ENCODE measurements at places on chromosomes 2 and 18.

GRCh38 chr18:73060666-73061288, 193.0 kb upstream of the NETO1 start:
- DNase-seq = no peak

- no peak for DNase-seq
These were observed 60.7 kb downstream of the DGKD start for GRCh38 chr2:233414777-233415570.

DNA sequence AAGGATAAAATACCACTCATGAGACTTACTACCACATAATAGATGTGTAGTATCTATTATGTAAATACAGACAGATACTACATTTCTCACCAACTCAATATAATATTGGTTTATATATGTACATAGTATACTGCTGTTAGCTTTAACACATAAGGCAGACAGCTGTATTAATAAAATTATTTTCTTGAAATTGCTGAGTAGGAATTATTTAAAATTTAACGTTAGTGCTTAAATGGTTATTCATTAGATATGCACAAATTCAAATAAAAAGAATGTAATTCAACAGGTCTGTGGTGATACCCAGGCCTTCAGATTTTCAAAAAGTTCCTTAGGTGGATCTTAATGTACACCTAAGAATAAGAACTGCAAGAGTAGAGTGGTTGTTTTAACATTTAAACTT, 59.0 kb downstream of the PRPF40A start:
- DNase-seq = no peak

GRCh38 chr2:6168485-6168884, 476.3 kb downstream of the SOX11 start:
- DNase-seq = no peak

- no peak for DNase-seq
These were observed 54.5 kb upstream of the BIN1 start for GRCh38 chr2:127161176-127162136.

- DNase-seq = no peak
These were observed 7.6 kb upstream of the METTL21A start for GRCh38 chr2:207632575-207633493.

GRCh38 chr2:119864318-119864717, 104.6 kb downstream of the PTPN4 start:
- no peak for DNase-seq

DNA sequence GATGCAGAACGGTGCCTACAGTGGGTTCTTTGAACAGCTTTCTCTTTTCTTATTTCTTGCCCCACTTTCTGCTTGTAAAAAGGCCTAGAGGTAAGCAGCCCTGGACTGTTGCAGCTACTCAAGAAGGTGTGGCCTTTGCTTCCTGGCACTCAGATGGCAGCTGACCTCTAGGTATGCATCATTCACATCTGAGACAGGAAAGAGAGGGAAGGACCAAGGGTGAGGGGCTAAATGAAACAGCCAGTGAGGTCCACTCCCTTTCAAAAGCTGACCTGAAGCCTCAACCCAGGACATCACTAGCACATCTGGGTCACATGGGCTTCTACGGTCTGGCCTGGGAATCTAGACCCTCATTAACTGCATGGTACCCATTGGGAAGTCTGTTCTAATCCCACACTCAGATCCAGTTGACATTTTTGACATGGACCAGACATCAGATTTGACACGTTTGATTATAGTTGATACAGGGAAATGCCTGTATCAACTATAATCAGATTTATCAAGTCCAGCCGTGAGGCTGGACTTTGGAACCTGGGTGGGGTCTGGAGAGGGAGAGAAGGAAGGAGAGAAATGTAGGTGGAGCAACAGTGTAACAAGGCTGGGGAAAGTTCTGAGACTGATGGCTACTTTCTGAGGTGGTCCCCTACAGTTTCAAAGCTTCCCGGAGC, 60.2 kb downstream of the E2F6 start:
- DNase-seq = no peak

GRCh38 chr2:32926708-32927084, 20.1 kb upstream of the LTBP1 start:
- DNase-seq = no peak

DNA sequence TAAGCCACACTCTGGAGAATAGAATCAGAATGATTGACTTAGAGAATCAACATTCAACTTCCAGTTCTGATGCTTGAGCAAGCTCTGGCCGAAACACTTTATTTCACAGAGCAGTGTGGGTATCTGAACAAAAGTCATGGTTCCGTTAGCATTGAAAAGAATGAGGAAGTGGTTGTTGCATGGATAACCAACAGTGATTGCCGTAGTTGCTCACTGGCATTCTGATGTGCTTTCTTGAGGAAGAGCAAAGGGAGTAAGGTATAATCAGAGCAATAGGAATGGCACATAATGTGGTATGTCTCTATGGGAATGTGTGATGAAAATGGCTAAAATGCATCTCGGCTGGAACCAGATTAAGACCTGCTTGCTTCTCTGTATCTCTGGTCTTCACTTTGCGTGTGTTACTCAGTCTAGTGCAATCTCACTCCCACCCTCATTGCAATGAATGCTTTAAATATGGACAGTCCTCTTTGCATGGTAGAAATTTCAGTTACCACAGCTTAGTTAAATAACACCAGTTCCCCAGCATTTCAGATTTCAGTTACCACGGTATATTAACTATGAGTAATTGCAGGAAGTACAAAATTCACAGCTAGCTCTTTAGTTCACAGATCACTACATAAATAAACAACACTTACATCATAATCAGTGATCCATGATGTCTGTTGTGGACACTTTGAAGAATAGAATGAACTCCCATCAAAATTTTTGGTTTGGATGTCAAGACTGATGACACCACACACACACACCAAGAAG, 7.8 kb upstream of the RAB12 start:
- DNase-seq = no peak

DNA sequence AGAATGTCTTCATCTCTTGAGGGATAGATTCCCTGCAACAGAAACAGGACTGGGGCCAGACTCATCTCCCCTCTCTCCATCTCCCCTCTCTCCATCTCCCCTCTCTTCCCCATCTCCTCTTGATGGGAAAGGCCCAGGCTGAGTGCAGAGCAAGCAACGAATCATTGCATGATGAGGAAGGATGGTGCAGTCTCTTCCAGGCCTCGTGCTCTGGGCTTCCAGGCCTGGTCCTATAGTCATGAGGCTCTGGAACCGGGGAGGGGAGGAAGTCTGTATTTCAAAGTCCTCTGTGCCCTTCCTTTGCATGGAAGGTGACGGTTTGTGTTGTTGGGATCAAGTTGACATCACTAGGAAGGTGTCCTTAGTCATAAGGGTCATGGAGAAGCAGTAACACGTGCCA, 115.6 kb upstream of the NEDD4L start:
- no peak for DNase-seq

DNA sequence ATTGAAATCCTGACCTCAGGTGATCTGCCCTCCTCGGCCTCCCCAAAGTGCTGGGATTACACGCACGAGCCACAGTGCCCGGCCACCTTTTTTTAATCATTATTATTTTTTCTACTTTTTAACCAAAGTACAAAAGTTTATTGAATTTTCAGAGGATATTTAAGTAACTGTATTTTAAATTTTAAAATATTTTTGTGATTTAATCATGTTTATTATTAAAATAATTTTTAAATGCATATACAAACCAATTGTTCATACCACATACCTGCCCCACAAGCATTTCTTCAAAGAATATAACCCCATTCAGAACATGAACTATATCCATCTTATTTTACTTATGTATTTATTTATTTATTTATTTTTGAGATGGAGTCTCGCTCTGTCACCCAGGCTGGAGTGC, 163.6 kb upstream of the MAP2 start:
- DNase-seq = no peak

- no peak for DNase-seq
These were observed 5.1 kb downstream of the ACTG2 start for GRCh38 chr2:73897934-73898333.

DNA sequence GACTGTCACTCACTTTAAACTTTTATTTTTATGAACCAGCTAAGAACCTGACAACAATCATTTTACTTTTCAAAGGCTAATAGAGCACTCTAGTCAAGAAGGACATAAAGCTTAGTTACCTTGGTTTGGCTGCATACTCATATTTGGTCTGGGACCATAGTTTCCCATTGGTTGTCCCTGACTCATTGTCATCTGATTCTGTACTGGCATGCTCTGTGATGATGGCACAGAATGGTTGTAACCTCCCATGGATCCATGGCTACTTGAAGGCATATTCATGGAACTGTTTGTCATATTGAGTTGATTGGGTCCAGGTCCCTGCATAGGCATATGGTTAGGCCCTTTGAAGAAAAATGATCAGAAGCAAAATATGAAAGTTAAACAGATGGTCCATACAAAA, 37.9 kb downstream of the SS18 start:
- DNase-seq = no peak

GRCh38 chr18:58997811-58998337, 133.2 kb downstream of the ZNF532 start:
- no peak for DNase-seq

- DNase-seq = no peak
These were observed 53.2 kb downstream of the SFXN5 start for GRCh38 chr2:73018188-73018825.

- DNase-seq = no peak
These were observed 292.5 kb downstream of the ALK start for GRCh38 chr2:29628862-29629261.

GRCh38 chr2:19435815-19436214, 77.4 kb upstream of the OSR1 start:
- no peak for DNase-seq

DNA sequence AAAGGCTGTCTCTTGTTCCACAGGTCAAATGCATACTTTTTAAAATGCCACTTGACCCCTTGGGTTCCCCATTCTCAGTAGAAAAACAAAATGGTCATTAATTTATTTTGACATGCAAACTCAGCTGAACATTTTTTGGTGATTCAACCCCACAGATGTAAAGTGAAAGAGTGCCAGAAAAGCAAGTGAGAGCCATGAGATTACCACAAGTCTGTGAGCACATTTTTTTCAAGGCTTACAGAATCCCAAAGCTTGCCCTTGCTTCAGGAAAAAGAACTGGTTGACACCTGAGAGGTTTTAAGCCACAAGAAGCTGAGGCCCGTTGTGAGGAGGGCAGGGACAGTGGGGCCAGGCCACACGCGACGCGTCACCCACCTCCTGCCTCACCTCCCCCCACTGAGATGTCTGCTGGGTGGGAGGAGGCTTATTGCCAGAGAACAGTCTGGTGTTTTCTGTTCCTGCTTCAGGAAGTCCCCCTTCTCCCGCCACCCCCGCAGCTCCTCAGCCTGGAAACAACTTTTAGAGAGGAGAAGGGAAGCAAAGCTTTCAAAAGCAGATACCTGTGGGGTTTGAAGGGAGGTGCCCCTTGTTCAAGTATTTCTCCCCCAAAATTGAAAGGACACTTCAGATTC, 70.4 kb upstream of the CYP1B1 start:
- DNase-seq = no peak

Data from prostate gland (tissue), 2 donors.